ENCODE measurements at places on chromosomes 2 and 18. TPM values are rescaled to one million over a fixed set of nuclear protein-coding genes. Genes with fewer than 3 reads are reported as not detected.

The ZNF385B gene
- 10.9 TPM for total RNA-seq

DNA sequence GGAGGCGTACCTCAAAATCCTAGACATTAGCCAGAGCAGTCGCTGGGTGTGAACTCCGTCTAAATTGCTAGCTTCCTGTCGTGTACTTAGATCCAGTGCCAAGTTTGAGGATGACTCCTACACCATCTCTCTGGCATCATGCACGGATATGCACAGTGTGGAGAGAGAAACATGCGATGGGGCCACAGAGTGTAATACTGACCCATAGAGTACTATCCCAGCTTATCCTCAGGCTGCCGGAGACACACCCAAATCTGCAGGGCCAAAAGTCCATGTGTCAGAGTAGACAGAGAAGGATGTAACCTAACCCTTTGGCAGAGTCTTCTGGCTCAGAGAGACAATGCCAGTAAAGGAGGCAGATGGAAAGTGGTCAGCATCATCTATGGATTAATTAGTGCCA, 84.2 kb downstream of the ARL4C start:
- H3K4me1 ChIP-seq: no peaks in the 10 kb centered on the region
- H3K27me3 ChIP-seq: no peaks in the 10 kb centered on the region
- no peak overlapping the region for H3K4me3 ChIP-seq
- no peak for DNase-seq

DNA sequence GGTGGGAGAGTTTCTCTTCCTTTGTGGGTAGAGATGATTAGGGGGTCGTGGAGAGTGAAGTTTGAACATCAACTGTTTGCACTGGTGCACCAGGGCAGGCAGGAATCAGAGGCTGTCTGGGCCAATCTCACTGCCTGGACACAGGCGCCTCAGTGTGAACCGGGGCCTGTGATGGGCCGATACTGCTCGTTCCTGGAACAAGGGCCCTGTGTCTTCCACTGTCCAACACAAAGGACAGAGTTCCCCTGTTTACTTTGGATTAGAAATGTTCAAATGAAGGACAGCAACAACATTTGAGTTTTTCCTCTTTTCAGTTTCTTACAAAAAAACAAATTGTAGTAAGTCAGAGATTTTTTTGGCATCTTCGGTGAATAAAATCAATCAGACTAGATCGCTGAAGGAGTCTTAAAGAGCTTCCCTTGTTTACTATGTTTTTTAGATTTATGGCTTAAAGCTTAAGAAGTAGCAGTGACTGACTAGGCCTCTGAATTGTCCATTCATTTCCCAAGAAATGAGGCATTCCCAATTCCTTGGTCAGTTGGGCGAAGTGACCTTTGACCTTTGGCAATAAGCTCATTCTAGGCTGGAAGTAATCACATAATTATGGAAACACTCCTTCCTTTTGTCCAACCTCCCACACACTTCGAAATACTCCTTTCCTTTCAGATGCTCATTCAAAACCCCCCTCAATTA, 11.6 kb upstream of the TGFA start:
- DNase-seq: no peak
- H3K36me3 ChIP-seq: no peaks in the 10 kb centered on the region
- H3K27me3 ChIP-seq: no peaks in the 10 kb centered on the region

DNA sequence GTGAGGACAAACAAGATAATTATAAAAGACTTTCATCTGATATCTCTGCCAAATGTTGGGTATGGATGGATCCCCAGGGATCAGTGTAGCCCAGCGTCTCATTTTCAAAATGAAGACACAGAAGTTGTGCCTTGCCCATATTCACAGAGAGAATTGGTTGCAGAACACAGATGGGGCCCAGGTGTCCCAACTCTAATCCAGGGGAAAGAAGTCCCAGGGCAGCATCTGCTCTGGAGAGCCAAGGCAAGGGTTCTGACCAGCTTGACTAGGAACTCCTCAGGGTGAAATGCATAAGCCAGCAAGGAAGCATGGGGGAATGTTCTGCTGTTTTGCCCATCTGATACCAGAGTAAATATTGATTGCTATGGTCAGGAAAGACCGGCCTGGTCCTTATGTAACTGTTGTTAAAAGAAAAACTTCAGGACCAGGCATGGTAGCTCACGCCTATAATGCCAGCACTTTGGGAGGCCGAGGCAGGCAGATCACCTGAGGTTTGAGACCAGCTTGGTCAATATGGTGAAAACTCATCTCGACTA, 68.7 kb upstream of the CABLES1 start:
- no peak overlapping the region for H3K4me3 ChIP-seq
- no peaks in the 10 kb centered on the region for H3K4me1 ChIP-seq
- no peak overlapping the region for H3K27ac ChIP-seq
- no peaks in the 10 kb centered on the region for H3K27me3 ChIP-seq
- no peak for DNase-seq

The PLCL1 gene
- total RNA-seq: 14.7 TPM

DNA sequence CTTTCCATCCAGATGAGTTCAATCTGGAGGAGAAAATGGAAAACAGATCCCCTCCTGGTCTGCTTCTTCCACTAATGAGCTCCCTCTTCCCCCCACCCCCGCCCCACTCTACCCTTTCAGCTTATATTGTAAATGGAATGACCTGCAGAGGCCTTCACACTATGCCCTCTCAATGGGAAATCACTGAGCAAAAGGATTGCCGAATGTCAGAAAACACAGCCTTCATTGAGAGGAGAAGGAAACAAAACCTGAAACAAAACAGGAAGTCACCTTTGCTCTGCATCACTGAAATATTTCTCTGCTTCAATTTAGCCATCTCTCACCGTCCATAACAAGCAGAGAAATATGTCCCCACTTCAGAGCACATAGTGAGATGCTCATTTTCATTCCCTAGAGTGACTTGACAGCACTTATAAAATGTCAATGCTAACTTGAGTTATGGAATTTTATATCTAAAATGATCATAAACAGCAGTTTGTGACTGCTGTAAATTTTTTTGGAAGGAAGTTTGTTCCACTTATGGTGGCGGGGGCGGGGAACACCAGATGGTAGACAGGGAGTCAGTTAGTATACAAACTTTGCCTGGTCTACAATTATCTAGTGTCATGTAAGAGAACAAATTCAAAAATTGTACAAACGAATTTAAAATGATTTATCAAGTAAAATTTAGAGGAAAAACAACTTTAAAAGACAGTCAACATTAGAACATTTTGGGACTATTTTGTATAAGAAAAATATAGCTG, 1.8 kb upstream of the FRZB start:
- H3K27me3 ChIP-seq: no peaks in the 10 kb centered on the region
- H3K27ac ChIP-seq: no peak overlapping the region
- H3K36me3 ChIP-seq: no peaks in the 10 kb centered on the region
- H3K4me3 ChIP-seq: no peak overlapping the region
- H3K4me1 ChIP-seq: peaks cover 6% of the 10 kb centered on the region

GRCh38 chr2:37153224-37153623, 3.6 kb downstream of the EIF2AK2 start:
- peaks cover 4% of the 10 kb centered on the region for H3K36me3 ChIP-seq
- no peak overlapping the region for H3K4me3 ChIP-seq
- no peak overlapping the region for H3K27ac ChIP-seq
- no peaks in the 10 kb centered on the region for H3K27me3 ChIP-seq
- DNase-seq: no peak

DNA sequence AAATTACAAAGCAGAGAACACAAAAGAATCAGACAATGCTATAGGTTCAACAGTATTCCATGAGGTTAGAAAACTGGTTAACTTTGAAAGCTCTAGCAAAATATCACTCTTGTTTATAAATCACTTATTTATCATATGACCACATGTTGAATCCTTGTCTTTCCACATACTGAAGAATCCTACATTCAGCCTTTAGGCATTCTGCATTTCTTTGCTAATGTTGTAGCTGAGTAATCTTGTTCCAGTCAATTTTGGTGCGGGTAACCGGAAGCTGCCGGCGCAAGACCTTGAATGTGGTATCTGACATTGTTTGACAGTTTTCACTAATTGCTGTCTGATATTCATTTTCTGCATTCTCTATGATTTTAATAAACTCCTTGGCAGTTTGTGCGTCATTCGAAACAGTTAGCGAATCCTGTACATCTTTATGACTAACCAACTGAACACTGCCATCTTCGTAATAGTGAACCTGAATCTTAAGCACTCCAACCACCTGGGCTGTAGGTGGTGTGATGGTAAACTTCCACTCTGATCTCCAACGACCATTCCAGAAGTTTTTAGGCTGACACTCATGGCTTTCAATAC, 154.1 kb downstream of the BAZ2B start:
- no peak overlapping the region for H3K27ac ChIP-seq
- no peaks in the 10 kb centered on the region for H3K27me3 ChIP-seq
- no peak for DNase-seq

GRCh38 chr2:241107031-241107783, 5.1 kb upstream of the MTERF4 start:
- H3K27me3 ChIP-seq: no peaks in the 10 kb centered on the region
- H3K27ac ChIP-seq: no peak overlapping the region
- H3K4me1 ChIP-seq: no peaks in the 10 kb centered on the region
- H3K36me3 ChIP-seq: no peaks in the 10 kb centered on the region
- no peak overlapping the region for H3K4me3 ChIP-seq
- no peak for DNase-seq

- no peaks in the 10 kb centered on the region for H3K36me3 ChIP-seq
- no peak overlapping the region for H3K27ac ChIP-seq
- DNase-seq: no peak
- H3K4me3 ChIP-seq: no peak overlapping the region
These were observed 269.6 kb downstream of the ATAD2B start for GRCh38 chr2:23657371-23657770.

DNA sequence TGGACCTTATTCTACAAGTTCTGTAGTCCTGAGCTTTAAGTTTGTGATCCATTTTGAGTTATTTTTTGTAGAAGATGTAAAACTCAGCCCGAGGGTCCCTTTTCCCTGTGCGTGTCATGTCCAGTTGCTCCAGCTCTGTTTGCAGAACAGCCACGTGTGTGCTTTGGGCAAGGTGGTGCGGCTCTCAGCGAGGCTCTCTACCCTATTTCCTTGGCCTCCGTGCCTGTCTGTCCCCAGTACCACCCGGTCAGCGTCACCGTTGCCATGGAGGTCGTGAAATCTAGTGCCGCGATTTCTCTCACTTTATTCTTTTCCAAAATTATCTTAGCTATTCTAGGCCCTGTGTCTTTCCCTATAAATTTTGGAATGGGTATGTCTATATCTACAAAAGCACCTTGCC, 141.0 kb upstream of the CTDP1 start:
- no peaks in the 10 kb centered on the region for H3K36me3 ChIP-seq
- DNase-seq: no peak
- H3K27me3 ChIP-seq: no peaks in the 10 kb centered on the region
- H3K4me3 ChIP-seq: no peak overlapping the region
- no peak overlapping the region for H3K27ac ChIP-seq
- no peaks in the 10 kb centered on the region for H3K4me1 ChIP-seq

DNA sequence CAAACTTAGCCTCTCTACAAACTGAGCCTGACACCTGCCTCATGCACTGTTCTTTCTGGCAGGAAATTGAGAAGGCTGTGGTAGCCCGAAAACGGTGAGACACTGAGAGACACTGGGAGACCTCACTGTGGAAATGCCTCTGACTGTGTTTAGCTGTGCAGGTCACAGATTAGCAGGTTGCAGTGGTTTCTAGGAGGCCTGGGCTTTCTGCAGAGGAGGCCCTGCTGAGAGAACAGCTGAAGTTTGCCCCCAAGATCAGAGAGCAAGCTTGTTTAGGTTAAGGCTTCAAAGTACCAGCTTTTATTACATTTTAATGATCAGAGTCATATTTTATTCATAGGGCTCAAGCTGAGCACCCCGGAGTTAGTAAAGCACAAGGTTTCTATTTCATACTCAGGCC, 68.7 kb upstream of the LYPD6 start:
- no peaks in the 10 kb centered on the region for H3K36me3 ChIP-seq
- no peaks in the 10 kb centered on the region for H3K27me3 ChIP-seq
- no peaks in the 10 kb centered on the region for H3K4me1 ChIP-seq

DNA sequence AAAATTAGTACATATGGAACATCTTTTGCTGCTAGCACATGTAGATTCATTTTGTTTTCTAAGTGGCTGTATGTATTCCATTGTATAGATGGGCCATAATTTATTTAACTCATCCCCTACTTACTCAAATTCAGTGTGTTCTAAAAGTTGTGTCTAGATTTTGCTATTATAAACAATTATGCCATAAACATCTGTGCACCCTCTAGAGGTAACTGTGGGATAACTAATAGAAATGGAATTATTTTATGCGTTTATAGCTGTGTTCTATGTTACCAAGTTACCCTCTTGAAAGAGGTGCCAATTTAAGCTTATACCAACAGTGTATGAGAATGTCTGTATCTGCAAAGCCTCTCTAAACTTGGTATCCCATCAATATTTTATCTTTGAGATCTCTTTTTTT, 100.4 kb downstream of the MMADHC start:
- no peaks in the 10 kb centered on the region for H3K36me3 ChIP-seq
- no peaks in the 10 kb centered on the region for H3K4me1 ChIP-seq
- DNase-seq: no peak
- H3K4me3 ChIP-seq: no peak overlapping the region
- H3K27ac ChIP-seq: no peak overlapping the region

DNA sequence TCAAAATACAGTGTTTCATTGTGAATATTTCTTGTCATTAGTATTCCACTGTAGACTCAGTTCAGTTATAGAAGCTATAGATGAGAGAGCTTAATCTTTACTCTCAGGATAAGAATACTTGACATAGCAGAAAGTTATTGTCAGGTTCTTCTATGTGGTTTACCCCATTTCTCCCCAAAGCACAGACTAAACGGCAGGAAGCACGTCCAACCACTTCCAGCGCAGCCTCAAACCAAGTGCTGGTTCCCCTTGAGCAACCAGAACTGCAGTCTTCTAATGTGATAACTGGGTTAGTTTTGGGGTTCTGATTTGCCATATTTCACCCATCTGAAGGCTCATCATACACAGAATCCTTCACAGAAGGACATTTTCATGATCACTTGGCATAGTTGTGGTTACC, 324.7 kb downstream of the SLC8A1 start:
- no peaks in the 10 kb centered on the region for H3K4me1 ChIP-seq
- no peak overlapping the region for H3K4me3 ChIP-seq
- no peaks in the 10 kb centered on the region for H3K27me3 ChIP-seq
- H3K27ac ChIP-seq: no peak overlapping the region
- no peak for DNase-seq

DNA sequence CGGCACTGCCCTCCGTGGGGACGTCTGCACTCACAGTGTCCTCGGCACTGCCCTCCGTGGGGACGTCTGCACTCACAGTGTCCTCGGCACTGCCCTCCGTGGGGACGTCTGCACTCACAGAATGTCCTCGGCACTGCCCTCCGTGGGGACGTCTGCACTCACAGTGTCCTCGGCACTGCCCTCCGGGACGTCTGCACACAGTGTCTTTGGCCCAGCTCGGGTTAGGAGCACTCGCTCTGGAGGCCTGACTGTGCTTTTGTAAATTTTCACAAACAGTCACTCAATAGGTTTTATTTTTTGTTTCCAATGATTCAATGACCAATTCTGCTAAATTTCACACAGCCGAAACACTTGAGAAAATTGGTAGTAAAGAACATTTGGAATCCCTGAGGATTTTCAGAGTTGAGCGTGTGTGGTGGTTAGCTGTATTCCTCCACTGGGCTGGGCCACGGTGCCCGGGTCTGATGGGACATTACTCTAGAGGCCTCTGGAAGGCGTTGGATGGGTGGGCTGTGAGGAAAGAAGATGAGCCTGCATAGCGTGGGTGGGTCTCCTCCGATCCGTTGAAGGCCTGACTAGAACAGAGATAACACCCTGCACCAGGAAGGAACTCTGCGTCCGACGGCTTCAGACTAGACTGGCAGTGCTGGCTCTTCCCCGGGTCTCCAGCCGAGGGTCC, 134.8 kb downstream of the RTP5 start:
- H3K27ac ChIP-seq: no peak overlapping the region
- H3K36me3 ChIP-seq: no peaks in the 10 kb centered on the region
- no peak for DNase-seq
- no peaks in the 10 kb centered on the region for H3K4me1 ChIP-seq
- H3K27me3 ChIP-seq: no peaks in the 10 kb centered on the region

- H3K4me1 ChIP-seq: no peaks in the 10 kb centered on the region
- H3K27me3 ChIP-seq: no peaks in the 10 kb centered on the region
- no peak overlapping the region for H3K4me3 ChIP-seq
- no peak for DNase-seq
- no peaks in the 10 kb centered on the region for H3K36me3 ChIP-seq
These were observed 516.9 kb downstream of the EIPR1 start for GRCh38 chr2:2860589-2861300.

All from kidney (tissue), 22 donors.